ENCODE measurements at places on chromosomes 5 and 9.
A peak's percentile ranks its signal among the peaks of the same experiment; 100 is the strongest.

- DNase-seq: no peak
Measured at GRCh38 chr9:37992924-37993349, 76.1 kb downstream of the SHB start.

- DNase-seq: no peak
Measured at GRCh38 chr5:116466727-116467464, 107.7 kb downstream of the SEMA6A start.

- no peak for DNase-seq
Measured at GRCh38 chr9:136875155-136875554, 9.0 kb upstream of the EDF1 start.

GRCh38 chr5:9512457-9512856 is 33.4 kb downstream of the SEMA5A start:
- DNase-seq: no peak

DNA sequence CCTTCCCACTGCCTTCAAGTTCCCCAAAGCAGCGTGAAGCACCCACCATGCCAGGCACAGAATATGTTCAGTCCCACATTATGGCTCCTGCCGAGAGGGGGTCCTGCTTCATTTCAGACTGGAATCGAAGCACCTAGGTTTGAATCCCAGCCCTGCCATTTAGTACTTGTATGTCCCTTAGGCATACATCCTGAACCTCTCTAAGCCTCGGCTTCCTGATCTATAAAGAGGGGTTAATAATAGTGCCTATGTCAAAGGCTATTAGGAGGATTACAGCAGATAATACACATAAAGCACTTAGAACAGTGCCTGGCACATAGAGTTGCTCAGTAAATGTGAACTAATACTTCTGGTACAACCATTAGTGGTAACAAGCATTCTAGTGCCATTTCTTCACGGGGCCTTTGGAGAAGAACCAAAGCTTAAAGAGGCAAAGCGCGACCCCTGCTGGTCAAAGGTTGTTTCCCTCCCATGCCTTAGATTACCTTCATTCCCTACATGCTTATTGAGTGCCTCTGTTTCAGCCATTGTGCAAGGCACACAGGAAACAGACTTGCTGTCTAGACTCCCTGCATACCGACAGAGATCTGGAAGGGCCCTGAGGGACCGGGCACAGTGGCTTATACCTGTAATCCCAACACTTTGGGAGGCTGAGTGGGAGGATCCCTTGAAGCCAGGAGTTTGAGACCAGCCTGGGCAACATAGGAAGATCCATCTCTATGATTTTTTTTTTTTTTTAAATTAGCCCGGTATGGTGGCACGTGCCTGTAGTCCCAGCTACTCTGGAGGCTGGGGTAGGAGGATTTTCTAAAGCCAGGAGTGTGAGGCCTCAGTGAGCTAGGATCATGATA is 98.3 kb downstream of the PPARGC1B start:
- DNase-seq: peak; percentile 92

DNA sequence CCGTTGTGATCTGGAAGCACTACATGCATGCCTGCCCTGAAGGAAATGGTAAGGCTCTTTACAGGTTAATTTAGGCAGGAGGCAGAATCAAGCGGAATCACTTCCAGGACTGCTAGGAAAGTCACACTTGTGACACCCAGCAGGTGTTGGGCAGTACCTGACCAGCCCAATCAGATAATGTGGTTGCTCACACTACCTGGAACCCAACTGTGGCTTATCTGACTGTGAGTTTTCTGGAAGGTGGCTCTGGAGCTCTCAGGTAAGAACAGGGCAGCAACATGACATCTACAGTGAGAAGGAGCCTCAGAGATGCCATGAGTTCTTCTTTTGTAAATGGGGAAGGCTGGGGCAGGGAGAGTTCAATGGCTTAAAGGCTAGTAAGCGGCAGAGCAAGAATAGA is 146.4 kb downstream of the ARSB start:
- no peak for DNase-seq

- DNase-seq: peak; percentile 19
Measured at GRCh38 chr5:150270541-150271295, 18.9 kb downstream of the CAMK2A start.

GRCh38 chr9:89993678-89994630 is 389.1 kb downstream of the GADD45G start:
- DNase-seq: peak; percentile 18

DNA sequence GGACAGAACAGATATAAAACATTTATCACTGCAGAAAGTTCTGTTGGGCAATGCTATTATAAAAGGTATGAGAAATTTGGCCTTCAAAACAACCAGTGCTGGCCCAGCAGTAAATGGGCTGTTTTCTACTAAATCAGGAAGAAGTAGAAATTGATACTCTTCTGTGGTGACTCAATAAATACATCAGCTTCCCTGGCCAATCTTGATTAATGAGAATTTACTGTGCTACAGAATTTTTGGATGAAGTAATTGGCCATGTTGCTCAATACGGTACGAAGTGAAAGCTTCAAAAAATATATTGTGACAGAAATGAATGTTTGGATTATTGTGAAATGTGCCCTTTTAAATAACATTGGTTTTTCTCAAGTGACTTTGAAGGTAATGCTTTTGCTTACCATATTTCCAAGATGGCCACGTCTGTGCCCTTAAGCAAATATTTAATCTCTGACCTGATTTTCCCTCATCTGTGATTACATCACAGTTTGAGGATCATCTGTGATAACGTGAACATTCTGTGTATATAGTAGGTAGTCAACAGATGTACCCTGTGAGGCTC is 4.2 kb downstream of the DNAJA1 start:
- DNase-seq: no peak

DNA sequence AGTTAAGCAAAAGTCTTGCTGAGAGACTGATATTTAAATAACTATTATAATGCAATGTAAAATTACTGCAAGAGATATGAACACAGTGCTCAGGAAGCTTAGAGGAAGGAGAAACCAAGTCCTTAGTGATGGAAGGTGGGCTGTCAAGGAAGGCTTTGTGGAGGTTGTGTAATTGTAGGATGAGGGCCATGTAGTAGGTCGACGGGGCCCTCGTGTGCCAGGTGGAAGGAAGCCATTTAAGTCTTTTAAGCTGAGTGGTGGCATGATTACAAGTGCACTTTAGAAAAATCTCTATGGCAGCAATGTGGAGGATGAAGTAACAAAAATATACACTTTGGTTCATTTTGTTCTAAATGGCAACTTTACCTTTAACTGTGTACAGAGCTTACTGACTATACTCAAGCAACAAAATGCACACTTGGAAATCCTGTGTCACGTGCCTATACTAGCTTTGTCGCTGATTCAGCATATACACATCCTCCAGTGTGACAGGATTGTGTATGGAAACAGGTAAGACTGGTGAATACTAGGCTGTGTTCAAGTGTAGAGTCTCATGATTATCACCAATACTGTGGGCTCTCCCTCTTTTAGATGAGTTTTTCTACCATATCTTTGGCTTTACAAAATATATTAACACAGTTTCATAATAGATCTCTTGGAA is 78.6 kb downstream of the TMC1 start:
- DNase-seq: peak; percentile 31

DNA sequence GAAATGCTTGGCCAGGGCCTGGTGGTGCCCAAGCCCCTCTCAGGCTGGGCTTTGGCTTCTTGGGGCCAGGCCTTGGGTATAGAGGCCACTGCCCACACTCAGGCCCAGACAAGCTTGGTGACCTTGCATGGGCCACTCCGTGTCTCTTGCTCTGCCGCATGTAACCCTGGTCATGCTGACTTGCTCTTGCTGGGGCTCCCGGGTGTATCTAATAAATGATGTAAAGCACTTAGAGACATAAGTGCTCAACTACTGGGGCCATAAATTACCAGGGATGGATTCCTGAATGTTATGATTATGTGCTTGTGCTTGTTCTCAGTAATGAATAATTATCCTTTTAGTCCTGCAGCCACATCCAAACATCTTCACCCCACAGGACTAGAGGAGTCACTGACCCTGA is 54.0 kb downstream of the C5orf15 start:
- DNase-seq: no peak

- no peak for DNase-seq
Measured at GRCh38 chr5:140207250-140207964, 32.4 kb downstream of the CYSTM1 start.

DNA sequence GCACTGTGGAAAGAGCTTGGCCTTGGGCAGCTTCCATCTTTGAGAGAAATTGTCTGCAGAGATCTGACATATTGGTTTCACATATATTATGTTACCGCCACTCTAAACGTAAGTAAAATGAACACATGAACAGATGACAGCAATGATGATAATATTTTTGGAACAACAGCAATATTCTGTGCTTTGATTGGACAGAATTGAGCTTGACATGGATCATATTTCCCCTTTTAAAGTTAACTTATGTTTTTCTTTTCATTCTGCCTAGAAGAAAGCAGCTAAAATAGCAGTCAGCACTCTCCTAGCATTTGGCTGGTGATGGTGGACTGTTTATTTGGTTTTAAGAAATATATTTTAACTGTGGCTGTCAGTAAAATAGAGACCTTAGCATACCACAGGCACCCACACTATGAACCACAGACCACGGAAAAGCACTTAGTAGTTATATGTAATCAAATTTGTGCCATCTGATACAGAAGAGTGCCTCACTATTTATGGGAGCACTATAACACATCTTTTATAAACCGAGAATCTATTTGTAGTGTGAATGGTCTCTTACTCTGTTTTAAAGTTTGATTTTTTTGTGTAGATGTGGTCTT is 1.8 kb upstream of the CFAP95 start:
- DNase-seq: no peak

DNA sequence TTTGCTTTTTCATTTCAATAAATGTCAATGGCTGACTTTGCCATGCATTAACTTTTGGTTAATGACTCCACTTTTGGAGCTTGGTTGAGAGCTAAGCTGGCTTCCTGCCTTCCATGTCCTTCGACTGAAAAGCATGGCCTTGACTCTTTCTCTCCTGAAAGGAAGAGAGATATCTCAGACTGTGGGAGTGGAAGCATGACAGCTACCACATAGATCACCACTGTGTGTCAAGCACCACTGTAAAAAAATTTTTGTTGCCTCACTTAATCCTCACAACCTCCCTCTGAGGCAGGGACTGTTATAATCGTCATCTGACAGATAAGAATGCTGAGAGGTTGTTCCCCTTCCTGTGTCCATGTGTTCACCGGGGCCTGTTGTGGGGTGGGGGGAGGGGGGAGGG is 184.8 kb downstream of the RORB start:
- no peak for DNase-seq

GRCh38 chr5:138967791-138968448 is 92.8 kb upstream of the LRRTM2 start:
- no peak for DNase-seq

- no peak for DNase-seq
Measured at GRCh38 chr5:80707645-80708044, 52.9 kb upstream of the DHFR start.

- DNase-seq: no peak
Measured at GRCh38 chr9:77066388-77066787, 46.9 kb downstream of the FOXB2 start.

DNA sequence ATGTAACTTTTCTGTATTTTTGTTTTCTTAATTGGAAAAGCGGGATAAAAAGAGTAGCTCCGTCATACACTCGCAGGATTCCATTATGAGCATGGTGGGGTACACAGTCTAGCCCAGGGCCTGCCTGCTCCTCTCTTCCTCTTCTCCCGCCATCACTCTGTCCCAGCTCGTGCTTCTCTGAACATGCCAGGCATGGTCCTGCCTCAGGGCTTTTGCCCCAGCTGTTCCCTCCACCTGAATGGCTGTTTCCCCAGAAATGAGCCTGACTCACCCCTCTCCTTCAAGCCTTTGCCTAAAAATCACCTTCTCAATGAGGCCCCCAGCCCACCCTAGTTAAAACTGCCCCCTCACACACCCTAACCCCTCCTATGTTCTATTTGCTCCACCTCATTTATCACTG is 4.5 kb downstream of the CORO2A start:
- peak; percentile 68 for DNase-seq

DNA sequence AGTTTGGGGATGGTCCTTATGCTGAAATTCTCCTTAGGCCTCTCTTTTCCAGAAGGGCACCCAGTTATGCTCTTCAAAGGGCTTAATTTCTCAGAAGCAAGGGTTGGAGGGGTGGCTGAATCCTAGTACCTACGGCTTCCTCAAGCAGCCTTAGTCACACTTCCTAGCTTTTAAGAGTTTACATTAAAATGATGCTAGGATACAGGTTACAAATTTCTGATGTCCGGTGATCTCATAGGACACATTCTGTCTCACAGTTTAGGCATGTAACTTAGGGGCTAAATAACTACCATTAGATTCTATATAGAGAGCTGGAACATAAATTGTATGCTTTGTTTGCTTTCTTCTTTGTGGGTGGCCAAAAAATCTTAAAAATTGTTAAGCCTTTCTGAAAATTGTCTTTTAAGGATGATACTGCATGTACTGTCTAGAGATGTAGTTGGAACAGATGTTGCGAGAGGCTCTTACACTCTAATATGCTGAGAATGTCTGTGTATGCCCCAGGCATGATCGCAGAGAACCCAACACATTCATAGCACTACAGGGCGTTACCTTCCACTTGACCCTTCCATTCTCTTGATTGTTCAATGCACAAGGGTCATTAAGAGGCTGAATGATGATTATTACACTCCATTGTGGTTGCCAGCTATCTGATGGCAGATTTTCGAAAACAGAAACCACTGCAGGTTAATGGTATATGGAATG is 139.1 kb downstream of the TMEM38B start:
- DNase-seq: no peak

GRCh38 chr5:73592551-73592950 is 27.0 kb downstream of the UTP15 start:
- no peak for DNase-seq

DNA sequence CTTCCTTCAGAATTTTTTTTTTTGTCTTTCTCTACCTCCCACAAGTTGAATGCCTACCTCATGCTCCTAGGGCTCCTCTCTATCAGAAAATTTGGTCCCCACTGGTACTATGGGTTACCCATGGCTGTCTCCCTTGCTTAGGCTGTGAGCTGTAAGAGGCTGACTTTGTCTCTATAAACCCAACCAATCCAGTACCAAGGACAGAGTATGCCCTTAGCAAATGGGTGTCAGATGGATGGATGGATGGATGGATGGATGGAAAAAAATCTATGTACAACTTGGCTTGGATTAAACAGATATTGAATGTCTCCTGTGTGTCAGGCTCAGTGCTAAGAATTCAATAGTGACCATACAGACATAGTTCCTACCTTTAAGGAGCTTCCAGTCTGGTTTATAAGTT is 398.2 kb upstream of the TRPC7 start:
- DNase-seq: no peak

GRCh38 chr9:105144076-105144475 is 100.4 kb upstream of the SLC44A1 start:
- no peak for DNase-seq

- DNase-seq: no peak
Measured at GRCh38 chr9:90880669-90881068, 79.0 kb downstream of the SYK start.
